MV-4-11 (cell line): ENCODE measurements at places on chromosomes 1 and 21.

DNA sequence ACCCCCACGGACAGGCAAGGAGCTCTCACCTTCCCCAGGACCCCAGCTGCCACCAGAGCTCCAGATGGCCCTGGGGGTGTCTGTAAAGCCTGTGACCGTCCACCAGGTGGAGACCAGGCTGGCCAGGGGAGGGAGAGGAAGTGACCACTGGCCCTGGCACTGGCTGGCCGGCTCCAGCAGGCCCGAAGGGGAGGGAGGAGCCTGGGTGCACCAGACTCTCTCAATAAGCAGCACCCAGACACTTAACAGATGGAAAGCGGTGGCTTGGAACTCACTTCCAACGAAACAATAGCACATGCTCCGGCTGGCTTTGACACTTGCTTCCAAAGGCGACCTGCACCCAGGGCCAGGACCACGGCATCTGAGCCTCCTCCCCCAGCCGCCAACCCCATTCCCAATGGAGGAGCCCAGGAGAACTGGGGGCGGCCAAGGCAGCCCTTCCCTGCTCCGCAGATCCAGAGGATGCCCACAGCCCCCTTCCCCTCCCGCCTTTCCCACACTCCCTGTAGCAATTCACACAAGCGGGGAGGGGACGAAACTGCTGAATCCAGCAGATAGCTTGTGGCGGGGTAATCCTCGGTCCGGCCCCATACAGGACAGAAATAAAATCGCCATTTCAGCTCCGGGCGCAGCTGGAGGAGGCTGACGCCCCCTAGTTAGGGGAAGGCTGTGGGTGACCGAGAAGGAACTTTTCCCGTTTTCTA lies 742 bp upstream of the PDE9A start:
- DNase-seq, result no peak

DNA sequence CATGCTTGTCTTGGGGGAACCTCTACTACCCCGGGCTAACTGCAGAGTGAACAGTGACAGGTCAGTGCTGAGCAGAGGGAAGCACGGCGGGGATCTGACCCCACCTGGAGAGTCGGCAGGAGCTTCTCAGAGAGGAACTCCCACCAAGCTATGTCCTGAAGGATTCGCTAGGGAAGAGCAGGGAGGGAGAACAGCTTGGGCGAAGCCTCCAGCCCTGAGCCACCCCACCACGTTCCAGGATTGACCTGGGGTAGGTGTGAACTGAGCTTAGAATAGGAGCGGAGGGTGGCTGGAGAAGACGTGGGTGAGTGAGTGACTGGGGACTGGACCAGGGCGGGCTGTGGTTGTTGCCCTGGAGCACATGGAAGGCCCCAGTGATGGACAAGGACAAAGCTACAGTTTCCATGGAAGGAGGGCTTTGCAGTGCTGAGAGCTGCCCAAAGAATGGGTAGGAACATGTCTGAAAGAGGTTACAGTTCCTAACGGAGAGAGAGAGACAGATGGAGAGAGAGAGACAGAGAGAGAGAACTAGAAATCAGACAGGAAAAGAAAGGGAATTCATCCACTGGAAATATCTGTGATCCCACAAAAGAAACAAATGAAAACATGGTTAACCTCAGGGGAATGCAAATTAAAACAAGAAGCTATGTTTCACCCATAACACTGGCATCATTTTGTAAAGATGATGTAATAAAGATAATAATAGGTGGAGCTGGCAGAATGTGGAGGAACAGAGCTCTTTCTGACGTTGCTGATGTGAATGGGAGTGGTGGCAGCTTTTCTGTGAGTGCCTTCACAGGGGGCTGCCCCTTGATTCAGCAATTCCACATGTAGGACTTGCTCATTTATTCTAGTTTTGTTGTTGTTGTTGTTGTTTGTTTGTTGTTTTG lies 17.2 kb downstream of the BSND start:
- no peak for DNase-seq

DNA sequence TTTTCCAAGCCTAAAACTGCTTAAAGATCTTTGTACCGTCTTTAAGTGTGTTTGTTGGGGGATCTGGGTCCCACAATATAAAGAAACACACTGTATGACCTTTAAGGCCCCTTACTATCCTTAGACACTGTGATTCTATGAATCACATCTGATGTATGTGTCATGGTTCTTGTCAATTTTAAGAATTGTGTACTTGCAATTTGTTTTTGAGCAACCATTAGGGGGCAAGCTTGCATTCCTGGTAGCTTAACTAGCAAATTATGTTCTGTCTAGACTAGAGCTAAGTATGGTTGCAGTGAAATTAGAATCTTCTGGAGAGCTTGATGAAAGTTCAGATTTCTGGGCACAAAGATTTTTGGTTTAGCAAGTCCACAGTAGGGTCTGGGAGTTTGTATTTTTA lies 219.5 kb downstream of the TPR start:
- peak; percentile 64 for DNase-seq

DNA sequence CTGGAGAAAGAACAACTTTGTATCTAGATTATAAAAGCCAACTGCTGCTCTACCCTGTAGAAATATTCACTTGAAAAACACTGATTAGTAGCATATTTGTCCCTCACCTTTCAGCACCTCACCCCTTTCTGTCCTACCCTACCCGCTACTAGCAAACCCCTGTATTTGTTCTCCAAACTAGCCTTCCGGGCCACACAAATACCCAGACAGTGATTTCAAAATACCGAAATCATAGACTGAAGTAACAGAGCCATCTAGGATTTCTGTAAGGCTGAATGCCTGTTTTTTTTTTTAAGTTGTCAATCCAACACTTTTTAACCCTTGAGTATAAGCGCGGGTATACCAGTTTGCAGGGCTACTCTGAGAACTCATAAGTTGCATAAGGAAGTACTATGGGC lies 398 bp upstream of the DPT start:
- no peak for DNase-seq

DNA sequence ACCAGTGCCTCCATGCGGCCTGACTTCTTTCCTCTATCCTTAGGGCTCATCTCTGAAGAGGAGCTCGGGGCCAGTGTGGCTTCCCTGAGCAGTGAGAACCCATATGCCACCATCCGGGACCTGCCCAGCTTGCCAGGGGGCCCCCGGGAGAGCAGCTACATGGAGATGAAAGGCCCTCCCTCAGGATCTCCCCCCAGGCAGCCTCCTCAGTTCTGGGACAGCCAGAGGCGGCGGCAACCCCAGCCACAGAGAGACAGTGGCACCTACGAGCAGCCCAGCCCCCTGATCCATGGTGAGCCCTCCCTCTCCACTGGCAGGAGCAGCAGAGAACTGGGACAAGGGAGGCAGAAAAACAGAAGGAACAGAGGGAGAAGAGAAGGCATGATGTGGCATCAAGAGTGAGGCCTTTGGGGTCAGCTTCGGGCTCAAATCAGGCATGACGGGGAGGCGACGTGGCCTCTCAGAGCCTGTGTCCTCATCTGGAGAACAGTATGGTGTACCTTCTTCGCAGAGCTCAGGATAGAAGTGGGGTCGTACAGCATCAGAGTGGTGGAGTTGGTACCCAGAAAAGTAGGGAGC lies 6.5 kb upstream of the LRRC71 start:
- DNase-seq, result no peak

DNA sequence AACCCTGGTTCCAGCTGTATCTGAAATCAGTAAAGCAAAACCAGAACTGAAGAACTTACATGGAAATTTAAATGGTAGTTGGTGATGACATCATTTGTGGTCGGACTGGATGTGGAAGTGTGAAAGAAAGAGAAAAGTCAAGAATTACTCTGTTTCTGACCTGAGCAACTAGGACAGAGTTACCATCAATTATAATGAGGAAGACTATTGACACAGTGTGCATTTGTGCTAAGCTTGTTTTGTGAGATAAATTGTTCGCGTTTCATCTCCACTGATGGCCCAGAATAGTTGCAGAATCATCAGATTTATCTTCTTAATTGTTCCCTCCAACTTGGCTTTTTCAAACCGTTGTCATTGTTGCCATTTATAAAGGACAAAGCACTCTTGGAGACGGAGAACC lies 410.6 kb upstream of the DEPDC1 start:
- DNase-seq, result peak; percentile 90

- no peak for DNase-seq
Measured at GRCh38 chr1:45621895-45622523, 1.8 kb downstream of the CCDC17 start.

DNA sequence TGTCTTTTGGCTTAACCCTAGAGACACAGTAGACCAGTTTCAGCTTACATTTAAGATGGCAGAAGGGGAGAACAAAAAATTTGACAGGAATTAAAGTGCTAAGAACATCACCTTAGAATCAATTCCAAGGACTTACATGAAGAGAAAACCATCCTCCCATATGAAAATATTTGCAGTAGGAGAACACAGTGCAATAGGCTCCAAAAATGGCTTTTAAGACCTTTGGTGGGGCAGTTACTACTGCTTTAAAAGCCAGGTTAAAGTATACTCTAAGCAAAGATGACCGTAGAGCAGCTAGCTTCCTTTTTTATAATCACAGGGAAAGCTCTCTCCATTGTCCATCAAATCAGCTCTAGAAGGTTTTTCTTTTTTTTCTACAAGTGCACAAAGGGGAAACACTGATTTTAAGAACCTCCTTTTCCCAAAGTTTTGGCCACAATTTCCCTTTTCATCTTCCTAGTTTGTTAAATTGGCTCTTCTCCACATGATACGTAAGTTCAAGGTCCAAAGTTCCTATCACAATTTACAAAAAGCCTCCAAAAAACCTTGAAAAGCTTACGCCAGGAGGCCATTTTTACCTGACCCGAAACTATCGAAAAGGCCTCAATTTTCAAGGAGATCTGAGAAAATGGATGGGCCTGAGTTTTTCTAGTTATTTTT lies 3.3 kb downstream of the TXNIP start:
- DNase-seq, result no peak
